Stimulated activated CD8-positive, alpha-beta memory T cell treated with anti-CD3 and anti-CD28 coated beads, Interleukin-12 subunit alpha, Interleukin-12 subunit beta, amount 100 ng/mL, for 4 hours (primary cell): ENCODE measurements at places on chromosomes 1 and 21.

DNA sequence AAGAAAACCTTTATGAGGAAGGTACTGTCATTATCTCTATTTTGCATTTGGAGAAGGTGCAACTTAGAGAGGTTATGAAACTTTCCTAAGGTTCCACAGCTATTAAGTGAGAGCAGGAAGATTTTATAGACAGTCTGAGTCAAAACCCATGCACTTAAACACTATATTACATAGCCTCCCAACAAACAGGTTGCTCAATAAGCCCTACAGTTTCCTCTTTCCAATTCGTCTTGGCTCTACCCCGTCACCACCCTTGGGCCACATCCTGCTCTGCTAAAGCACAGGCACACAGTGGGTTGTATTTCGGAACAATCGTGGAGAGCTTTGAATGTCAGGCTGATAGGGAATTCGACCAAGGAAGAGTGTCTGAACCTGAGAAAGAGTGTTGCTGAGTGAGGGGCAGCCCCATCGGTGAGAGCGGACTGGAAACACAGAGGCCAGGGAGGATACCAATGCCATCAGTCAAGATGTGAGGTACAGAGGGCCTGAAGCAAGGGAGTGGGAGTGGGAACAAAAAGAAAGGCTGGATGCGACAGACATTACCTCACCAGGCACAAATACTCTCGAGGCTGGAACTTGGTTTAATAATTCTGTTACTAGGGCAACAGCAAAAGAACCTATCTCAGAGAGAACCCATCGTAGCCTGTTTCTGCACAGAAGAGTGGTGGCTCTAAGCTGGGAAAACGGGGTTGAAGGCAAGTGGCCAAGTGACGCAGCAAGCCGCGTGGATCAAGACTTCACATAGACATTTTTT, 6.3 kb upstream of the LRRC52 start:
- DNase-seq = no peak

- no peak for DNase-seq
These were observed 129.8 kb downstream of the VAV3 start for GRCh38 chr1:107835151-107835670.

DNA sequence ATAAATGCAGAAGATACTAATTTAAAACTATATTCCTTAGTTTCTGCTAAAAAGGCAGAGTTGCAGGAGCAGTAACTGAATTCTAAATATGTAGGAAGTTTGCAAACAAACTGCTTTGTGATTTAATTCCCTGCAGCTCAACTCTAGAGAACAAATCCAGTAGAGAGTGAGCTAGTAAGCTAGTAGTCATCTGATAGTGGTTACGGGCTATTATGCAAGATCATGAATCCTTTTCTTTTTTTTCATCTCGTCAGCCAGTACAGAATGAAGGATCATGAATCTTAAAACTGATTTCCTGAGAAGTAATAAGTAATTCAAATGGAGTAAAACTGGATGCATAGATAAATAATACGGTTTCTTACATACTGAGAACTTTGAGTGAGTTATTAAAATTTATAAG, 3.3 kb downstream of the DPH5 start:
- DNase-seq = no peak

- DNase-seq = no peak
These were observed 2.6 kb downstream of the C1orf116 start for GRCh38 chr1:207029701-207030521.

DNA sequence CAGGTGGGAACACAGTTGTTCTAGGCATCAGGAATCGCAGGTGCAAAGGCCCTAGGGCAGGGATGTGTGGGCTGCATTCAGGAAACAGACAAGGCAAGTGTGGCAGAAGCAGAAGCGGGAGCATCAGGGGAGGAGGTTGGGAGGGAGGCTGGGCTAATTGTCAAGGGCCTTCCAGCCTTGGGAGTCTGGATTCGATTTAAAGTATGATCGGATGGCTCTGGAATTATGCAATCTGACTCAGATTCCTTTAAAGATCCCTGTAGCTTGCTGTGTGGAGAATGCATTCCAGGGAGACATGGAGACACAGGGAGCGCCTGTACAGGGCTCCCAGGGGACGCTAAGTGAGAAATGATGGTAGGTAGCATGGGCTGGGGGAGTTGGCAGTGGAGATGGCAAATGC, 86.5 kb downstream of the LACTBL1 start:
- no peak for DNase-seq

DNA sequence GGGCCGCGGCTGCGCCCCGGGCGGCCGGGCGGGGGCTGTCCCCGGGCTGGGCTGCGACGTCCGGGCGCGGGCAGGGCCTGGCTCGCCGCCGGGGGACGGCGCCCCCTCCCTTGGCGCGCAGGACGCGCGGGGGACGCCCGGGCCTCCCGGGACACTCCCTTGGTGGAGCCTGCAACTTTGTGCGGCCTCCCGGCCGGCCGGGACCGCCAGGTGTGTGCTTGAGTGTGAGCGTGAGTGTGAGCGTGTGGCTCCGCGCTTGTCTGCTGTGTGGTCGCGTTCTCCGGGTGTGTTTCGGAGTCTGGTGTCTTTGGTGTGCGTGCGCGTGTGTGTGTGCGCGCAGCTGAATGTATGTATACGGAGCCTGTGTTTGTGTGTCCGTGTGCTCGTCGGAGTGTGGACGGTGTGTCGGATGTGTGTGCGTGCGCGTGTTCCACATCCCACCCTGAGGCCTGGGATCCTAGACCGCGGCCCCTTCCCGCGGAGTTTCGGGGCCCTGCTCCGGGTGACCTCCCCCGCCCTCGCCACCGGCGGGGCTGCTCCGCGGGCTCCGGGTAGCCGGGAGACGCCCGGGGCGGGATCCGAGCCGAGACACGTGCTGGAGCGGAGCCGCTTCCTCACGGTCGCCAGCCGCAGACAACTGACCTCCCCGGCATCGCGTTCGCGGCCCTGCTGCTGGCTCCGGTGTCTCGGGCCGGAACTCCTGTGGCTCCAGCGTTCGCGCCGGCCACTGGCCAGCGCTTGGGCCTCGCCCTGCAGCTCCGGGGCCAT, 1.7 kb downstream of the PTPRU start:
- no peak for DNase-seq

DNA sequence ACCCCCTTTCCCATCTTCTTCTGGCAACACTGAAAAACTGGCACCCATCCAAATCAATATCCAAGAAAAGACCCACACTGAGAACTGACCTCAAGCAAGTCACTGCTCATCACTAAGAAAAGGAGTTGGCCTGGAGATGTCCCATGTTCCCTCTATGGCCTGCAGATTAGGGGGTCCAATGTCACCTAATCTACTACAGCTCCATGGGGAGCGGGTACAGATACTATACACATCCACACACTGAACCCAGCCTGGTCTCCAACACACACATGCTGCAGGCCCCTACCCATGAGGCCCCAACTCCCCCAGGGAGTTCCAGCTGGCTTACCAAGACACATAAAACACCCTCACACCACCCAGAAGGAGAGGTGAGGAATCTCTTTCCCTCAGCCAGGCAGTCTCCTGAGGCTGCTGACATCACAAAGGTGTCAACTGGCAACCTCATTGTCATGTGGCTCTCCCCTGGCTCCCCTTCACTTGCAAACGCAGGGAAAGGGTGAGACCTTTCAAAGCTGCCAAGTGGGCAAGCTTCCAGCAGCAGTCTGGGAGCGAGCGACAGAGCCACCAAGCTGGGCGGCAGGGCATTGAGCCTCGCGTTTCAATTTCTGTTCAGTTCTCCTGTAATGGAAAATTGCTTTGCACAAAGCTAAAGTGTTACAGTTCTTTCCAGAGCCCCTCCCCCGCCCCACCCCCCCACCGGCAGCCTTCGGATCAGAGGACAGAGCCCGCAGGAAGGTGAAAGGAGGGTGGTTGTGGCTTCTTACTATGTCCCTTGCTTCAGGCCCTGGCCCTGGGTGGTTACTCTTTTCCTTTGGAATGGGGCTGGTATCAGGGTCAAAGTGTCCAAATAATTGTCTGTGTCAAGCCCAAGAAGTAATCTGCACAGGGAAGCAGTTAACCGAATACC, at the start of gene LRRC52:
TSS of gene LRRC52 (plus strand) at position 469 of the 907 bp plus-strand sequence. CDS start at position 766, 297 bp downstream.
- no peak for DNase-seq

DNA sequence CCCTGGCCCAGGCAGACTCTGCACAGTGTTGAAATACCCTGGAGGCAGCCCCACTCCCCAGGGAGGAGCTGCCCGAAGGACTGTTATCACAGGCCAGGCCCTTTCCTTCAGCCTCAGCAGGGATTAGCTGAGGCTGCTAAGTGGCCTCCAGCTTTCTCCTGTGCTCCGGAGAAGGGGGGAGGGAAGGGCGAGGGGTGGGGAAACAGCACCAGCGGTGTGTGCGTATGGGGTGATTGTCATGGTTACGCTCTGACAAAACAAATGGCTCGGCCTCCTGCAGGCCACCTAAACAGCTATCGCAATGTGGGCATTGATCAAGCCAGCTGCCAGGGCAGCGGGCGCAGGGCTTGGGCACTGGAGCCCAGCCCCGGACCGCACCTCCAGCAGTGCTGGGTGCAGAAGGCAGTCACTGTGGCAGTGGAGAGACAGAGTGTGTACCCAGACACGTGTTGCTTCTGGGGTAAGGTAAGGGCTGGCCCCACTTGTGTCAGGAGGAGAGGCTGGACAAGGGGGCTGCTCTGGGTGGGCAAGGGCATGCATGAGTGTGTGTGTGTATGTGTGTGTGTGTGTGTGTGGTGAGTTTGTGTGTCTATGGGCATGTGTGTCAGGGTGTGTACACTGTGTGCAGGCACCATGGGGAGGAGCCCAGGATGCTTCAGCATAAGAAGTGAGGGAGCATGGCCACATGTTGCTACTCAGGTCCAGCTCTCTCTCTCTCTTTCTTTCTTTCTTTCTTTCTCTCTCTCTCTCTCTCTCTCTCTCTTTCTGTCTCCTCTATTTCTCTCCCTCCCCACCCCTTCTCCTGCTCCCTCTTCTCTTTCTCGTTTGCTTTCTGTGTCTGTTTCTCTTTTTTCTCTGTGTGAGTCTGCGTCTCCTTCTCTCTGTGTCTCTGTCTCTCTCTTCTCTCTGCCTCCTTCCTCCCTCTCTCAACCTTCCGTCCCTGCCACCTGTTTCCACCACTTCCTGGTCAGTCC, at the start of gene VWA5B1:
TSS of gene VWA5B1 (plus strand) at position 252 of the 974 bp plus-strand sequence. CDS start 19,727 bp downstream, outside the sequence.
- no peak for DNase-seq
